CD4-positive, alpha-beta T cell (primary cell): ENCODE measurements at places on chromosomes 7 and 10.

- DNase-seq: no peak
Observed at GRCh38 chr7:39433550-39433949, 132.7 kb upstream of the YAE1 start.

GRCh38 chr7:3560495-3560894 is 259.4 kb downstream of the SDK1 start:
- no peak for DNase-seq

DNA sequence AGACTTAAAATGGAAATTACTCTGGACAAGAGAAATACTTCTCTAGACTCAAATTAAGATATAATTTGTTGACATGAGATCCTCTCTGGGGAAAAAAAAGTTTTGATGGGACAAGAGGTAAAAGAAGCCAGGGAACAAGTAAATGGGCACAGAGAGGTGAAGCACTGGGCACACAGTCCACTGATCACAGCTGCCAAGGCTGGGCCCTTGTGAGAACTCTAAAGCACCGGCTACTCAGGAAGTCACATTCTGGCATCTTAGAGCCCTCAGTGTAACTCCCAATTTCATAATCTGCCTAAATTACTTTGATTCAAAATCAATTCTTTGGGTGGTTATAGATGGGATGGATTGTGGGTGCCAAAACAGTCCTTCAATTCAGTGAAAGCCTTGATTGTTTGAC is 123.2 kb upstream of the CACNA2D1 start:
- no peak for DNase-seq

DNA sequence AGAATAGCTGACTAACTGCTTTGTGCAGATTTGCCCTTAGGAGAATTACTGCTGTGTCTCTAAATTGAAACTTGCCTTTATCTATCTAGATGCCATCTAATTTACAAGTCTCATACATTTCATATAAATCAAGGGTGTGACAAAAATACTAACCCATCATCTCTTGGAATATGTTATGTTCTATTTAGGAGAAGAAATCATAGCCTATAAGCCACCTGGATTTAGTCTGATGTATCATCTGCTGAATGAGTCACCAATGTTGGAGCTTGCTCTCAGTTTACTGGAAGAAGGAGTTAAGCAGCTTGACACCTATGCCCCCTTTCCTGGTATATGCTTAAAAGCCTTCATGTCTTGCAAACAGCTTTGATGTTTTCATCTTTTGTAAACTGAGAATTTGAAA is 43.5 kb downstream of the NUP205 start:
- no peak for DNase-seq

GRCh38 chr10:103916254-103916653 is 1.7 kb downstream of the STN1 start:
- DNase-seq: no peak

- DNase-seq: no peak
Observed at GRCh38 chr10:123274306-123275135, 120.3 kb downstream of the BUB3 start.

DNA sequence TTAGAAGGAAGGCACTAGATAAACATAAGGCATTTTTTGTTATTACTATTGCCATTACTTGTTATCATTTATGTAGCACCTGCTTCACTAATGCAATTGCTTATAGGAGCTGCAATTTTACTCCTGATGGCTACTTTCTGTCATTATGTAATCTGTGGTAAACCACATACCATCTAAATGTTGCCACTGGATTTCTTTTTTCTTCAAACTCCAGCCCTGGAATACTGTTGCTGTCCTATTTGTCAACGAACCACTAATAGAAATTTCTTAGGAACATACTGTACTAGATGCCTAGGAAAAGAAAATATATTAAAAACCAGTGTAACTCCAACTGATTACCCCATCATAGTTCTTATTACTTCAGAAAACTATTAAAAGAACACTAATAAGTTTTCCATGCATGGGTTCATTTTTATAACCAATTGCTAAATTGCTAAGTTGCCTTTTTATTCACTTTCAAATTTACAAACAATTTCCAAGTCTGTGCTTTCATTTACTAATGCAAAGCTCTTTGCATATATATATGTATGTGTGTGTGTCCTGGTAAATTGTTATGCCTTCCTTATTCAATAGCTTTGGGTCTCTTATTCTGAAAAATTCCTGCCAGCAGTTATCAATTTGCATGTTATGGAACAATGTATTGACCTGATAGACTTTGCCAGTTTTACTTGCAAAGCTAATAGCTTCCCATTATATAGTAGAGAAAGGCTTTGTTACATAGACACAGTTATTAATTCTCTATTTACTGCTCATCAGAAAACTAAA is 287.4 kb downstream of the EXOC4 start:
- no peak for DNase-seq

- DNase-seq: no peak
Observed at GRCh38 chr7:42237811-42238541, 967 bp upstream of the GLI3 start.

DNA sequence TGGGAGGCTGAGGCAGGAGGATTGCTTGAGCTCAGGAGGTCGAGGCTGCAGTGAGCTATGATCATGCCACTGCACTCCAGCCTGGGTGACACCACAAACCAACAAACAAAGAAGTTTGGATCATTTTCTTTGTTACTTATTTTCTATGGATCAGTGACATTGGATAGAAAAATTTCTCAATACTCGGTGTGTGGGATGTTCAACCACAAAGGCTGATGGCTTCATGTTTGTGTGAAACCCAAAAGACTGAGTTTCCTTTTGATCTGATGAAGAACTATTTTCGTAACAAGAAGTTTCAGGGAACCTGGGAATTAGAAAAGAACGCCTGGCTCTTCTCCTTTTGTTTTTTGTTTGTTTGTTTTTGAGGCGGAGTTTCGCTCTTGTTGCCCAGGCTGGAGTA is 104.0 kb downstream of the HOXA1 start:
- DNase-seq: no peak

- no peak for DNase-seq
Observed at GRCh38 chr7:147894271-147894670, 696.3 kb upstream of the C7orf33 start.

GRCh38 chr7:106050746-106051117 is 61.4 kb downstream of the SYPL1 start:
- no peak for DNase-seq

- DNase-seq: no peak
Observed at GRCh38 chr7:94375691-94376090, 19.0 kb upstream of the COL1A2 start.

DNA sequence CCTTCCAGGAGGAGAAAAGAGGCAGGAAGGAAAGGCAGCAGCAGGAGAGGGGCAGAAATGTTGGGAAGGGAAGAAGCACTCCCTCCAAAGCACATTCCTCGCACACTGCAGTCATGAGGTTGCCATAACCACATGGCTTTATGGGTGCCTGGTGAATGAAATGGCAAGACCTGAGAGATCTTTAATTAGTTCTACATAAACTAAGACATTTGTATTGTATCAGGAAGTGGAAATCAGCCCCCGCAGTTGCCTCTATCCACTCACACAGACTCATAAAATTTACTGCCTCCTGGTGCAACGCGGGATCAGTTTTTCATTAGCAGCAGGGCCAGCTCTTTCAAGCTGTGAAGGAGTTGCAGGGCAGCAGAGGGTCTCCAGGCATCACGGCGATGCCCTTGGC is 106.4 kb downstream of the COL13A1 start:
- DNase-seq: no peak

GRCh38 chr10:95350830-95351228 is 60.0 kb upstream of the PDLIM1 start:
- no peak for DNase-seq

- no peak for DNase-seq
Observed at GRCh38 chr10:80413271-80413996, 5.1 kb downstream of the PRXL2A start.

- DNase-seq: no peak
Observed at GRCh38 chr7:14233076-14233867, 243.8 kb upstream of the ETV1 start.

GRCh38 chr10:21517134-21518031 is 8.1 kb downstream of the SKIDA1 start:
- no peak for DNase-seq

DNA sequence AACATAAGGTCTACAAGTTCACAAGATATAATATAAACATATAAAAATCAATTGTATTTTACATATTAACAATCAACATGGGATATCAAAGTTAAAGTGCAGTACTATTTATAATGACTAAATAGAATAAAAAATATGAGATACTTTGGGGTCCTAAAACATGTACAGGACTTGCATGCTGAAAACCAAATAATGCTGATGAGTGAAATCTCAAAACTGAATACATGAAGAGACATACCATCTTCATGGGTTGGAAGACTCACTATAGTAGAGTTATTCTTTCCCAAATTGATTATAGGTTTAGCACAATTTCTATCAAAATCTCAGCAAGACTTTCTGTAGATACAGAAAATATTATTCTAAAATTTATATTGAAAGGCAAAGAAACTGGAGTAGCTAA is 181.5 kb downstream of the LHFPL3 start:
- no peak for DNase-seq

GRCh38 chr10:6312636-6313035 is 109.9 kb downstream of the PFKFB3 start:
- DNase-seq: no peak

DNA sequence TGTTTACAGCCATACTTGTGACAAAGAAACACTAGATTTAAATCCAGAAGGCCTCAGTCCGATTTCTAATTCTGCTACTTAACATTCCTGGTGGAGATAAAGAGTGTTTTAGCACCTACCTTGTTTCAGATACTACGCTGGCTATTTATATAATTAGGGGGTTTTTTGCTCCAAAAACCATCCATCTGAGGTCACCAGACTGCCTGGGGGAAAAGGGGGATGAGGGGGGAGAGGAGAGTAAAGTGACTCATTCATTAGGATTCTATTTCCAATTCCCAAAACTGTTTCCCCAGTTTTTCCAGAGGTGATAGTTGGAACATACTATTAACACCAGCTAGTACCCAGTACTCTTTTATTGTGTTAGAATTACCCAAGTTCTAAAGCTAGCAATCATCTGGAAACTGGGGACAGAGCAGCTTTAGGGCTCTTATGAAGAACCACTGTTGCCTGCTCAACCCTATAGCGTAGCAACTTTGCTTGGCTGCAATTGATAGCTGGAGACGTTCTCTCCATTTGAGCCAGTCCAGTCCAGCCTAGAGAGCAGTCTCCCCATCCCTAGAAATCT is 6.6 kb downstream of the GCC1 start:
- DNase-seq: no peak

DNA sequence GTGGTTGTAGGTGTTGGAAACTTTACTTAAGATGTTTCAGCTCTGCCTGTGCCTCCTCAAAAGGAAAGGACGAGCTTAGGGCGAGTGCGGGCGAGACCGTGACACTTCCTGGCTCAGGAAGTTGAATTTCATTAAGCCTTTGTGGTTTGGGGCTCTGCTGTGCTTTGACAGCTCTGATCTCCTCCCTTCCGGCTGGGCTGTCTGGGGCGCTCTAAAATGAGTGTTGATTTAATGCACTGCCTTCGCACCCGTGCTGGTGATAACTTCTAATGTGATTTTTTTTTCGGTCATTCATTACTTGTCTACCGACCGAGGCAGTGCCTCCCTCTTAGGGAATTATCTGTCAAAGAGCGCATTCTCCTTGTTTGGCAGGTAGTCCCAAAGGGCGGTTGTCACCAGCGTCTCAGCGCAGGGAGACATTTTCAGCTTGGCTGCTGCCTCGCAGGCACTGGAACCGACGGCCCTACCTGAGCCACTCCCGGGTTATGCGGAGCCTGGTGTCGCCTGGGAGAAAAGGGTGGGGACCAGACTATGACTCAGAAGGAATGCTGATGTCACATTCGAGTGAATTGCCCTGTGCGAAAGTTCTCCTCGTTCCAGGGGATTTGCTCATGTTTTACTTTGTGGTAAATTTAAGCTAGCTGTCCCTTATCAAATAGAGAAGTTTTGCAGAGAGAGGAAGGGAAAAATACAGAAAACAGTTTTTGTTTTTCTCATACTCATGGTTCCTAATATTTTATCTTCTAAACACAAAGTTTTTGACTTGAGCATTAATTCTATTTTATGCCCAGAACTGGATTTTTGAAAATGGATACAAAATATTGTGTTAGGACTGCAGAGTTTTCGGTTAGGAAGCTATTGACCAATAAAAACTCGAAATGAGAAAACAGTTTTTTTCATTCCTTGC is 920 bp downstream of the TES start:
- peak; percentile 88 for DNase-seq

DNA sequence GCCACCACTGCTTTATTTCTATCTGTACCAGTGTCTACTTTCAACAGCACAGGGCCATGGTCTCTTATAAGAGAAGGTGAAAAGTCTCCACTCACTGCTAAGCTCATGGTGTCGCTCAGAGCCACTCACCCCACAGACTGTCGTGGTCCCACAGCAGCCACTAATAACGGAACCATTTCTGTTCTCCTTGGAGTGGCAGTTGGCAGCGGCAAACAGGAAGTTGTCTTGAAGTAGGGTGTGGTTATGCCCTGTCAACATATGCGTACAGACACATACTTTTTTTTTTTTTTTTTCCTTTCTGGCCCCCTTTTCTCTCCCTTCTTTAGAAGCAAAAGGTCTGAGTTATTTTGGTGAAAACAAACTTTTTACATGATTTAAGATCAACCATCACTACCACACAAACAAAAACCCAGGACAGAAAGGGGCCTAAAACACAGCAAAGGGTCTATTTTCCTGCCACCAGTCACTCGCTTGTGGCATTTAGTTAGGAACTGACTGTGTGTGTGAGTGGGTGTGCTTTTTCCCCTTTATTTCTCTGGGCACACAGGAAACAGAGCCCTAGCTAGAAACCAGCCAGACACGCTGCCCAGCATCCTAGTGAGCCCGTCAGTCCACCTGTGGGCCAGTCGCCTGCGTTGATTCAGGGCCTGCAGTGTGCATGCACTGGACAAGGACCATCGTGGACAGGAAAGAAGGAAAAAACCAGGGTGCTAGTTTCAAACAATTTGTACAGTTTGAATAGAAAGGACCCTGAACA is 96.7 kb upstream of the EFCAB10 start:
- peak; percentile 48 for DNase-seq

DNA sequence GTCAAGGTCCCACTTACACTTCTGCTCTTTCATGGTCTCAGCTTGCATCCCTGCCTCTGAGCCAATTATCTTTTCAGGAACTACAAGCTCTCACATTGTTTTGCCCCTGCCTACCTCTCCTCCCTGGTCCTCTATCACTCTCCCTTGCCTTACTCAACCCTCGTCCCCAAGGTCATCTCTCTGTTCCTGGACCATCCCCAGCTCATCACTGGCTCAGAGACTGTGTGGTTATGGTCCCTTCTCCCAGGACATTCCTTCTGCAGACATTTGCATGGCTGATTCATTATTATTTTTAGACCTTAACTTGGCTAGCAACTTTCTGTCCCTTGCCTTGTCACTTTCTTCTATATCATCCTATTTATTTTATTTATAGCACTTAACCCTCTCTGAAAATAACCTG is 17.8 kb upstream of the GPAM start:
- no peak for DNase-seq

- DNase-seq: no peak
Observed at GRCh38 chr10:488933-489215, 200.6 kb downstream of the DIP2C start.
